ENCODE measurements at places on chromosomes 5 and 9.

- no peak for DNase-seq
Observed at GRCh38 chr5:34460496-34460895, 195.6 kb upstream of the RAI14 start.

DNA sequence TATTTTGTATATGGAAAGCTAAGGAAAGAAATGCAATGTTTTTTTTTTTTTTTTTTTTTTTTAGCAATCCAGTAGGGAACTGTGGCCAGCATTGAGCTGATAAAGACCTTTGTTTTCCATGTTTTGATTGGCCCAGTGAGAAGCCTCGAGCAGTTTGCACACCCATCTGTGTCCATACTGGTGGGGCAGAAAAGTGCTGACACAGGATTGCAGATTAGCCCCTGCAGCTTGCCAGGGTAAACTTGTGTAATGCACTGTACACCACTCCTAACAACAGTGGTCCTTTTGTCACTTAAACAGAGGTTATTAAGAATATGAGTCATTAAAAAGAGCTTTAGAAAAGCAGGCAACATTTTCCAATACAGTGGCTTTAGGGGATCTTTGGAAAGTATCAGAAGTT lies 132.8 kb upstream of the CDKN2B start:
- no peak for DNase-seq

GRCh38 chr5:35900972-35901695 lies 37.3 kb downstream of the CAPSL start:
- DNase-seq: peak; percentile 83

- DNase-seq: no peak
Observed at GRCh38 chr9:121075251-121076036, 689 bp downstream of the CNTRL start.

GRCh38 chr9:33097192-33097591 lies 20.7 kb upstream of the SMU1 start:
- no peak for DNase-seq

DNA sequence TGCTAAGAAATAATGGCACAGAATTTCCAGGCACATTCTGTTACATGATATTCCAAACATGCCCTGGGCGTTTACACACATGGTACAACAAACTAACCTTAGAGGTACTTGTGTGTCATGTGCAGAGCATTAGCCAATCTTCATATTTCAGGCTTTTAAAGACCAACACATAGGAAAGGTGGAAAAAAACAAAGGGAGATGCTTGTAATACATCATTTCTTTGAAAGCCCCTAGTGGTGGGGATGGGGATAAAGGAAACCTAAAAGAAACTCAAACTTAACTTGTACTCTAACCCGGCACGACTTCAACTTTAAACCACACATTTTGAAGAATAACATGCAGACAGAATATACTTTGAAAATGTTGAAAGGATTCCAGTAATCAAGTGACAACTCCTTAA lies 133.6 kb downstream of the PTPRD start:
- no peak for DNase-seq

DNA sequence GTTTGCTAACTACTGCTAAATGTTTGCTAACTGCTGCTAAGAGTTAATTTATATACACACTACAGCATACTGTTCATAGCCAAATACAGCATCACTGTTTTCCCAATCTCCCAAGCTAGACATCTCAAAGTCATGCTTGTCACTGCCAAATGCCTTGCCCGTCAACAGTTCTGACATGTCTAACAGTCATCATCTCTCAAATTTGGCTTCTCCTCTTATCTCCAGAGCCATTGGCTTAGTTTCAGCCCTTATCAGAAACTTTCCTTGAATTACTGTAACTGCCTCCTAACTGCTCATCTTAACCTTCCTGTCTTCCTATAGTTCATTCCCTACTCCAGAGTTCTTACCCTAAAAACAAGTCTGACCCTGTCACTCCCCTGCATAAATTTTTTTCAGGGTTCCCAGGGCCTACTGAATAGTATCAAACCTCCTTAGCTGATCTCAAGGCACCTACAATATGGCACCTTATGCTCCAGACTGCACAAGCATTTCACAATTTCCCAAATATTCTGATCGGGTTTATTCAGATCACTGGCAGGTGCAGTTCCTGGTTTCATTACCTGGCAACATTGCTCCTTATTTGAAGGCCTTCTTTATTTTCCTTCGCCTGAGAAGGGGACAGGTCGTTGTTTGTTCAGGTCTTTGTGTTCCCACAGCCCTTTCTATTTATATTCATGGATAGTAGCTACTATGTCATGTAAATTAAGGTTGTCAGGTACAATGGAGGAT lies 55.9 kb upstream of the ANKRD55 start:
- DNase-seq: no peak

GRCh38 chr5:81726297-81726696 lies 24.6 kb downstream of the SSBP2 start:
- DNase-seq: no peak

DNA sequence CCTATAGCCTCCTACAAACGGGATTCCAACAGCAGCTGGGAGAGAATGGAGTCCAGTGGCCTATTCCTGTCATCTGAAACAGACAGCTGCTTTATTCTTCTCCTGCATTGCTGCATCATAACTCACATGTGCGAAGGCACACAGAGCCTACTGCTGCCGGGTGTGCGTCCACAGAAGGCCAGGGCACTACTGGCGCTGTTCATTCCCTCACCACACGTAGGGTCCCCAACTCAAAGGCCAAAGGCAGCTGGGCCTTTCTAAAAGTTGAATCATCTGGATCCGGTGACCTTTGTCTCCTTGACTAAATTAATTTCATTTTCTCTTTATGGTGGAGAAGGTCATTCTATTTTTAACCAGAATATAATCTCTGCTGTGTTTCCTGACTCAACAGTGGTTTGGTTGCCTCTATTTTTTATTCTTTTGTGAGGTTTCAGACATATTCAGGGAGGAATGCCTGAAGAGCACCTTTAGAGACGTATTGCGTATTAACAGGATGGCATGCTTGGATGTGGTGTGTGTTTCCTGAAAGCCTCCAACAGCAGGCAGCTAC lies 10.8 kb upstream of the SPATA24 start:
- DNase-seq: no peak

- no peak for DNase-seq
Observed at GRCh38 chr5:53331463-53331862, 149.0 kb upstream of the FST start.

DNA sequence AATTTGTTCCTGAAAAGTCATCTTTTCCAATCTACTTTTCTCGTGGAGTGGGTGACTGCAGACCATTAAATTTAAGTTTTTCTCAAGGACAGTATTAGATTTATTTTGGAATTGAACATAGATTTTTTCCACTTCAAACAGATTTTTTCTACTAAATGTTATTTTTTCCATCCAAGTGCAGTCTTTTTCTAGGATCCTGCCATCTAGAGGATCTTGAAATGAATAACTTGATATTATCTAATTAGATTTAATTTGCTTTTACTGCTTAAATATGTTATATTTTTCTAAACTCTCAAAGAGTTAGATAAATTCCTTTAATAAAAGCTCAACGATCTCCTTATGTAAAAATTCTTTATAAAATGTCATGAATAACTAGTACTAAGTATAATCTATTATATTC lies 136.9 kb upstream of the PRR16 start:
- DNase-seq: no peak

DNA sequence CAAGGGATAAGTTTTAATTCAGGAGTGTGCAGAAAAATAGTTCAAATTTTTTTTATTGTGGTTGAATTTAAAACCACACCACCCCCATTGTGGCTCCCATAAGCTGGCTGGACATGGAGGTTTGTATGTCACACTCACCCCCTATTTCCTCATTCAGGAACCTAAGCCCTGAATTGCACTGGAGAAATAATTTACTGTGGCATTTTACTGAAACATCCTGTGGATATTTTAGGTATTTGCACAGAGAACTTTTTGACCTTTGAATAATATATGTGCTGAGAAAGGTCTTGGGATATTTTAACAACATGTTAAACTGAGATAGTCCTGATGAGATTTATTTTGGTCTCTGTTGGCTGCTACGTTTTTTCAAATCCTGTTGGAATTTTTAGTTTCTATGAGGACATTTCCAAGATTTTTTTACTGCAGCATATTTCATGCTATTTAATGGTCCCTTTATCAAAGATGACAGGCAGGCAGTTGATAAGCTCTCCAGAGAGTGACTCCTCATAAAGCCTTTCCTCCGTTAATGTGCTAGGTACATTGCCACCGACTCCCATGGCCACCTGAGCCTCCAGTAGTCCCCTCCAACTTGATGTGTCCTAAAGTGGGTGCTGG lies 51.2 kb upstream of the PALM2AKAP2 start:
- no peak for DNase-seq

DNA sequence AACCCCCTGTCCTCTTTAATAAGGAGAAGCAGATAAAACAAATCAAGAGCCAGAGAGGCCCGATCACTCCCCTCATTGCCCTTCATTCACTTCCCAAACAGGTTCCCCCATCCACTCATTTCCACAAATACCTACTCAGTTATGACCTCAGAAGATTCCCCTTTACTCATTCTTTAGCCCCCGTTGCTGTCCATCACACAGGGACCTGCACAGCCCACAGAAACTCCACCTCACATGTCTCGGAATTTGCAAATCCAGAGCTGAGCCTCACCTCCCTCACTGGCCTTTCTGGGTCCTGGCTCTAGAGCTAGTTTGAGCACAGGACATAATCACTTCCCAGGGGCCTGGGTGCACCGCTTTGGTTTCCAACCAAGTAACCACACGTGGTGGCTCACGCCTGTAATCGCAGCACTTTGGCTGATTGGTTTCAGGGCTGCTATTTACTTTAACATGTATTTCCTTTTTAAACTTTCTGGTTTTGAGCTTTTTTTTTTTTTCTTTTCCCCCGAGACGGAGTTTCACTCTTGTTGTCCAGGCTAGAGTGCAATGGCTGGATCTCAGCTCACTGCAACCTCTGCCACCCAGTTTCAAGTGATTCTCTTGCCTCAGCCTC lies 17.8 kb downstream of the ATP6V0E1 start:
- no peak for DNase-seq

GRCh38 chr5:159704160-159704559 lies 212.1 kb upstream of the ADRA1B start:
- DNase-seq: no peak

GRCh38 chr9:94951324-94952135 lies 225.0 kb downstream of the AOPEP start:
- no peak for DNase-seq

- DNase-seq: no peak
Observed at GRCh38 chr5:34663771-34664496, 7.8 kb downstream of the RAI14 start.

DNA sequence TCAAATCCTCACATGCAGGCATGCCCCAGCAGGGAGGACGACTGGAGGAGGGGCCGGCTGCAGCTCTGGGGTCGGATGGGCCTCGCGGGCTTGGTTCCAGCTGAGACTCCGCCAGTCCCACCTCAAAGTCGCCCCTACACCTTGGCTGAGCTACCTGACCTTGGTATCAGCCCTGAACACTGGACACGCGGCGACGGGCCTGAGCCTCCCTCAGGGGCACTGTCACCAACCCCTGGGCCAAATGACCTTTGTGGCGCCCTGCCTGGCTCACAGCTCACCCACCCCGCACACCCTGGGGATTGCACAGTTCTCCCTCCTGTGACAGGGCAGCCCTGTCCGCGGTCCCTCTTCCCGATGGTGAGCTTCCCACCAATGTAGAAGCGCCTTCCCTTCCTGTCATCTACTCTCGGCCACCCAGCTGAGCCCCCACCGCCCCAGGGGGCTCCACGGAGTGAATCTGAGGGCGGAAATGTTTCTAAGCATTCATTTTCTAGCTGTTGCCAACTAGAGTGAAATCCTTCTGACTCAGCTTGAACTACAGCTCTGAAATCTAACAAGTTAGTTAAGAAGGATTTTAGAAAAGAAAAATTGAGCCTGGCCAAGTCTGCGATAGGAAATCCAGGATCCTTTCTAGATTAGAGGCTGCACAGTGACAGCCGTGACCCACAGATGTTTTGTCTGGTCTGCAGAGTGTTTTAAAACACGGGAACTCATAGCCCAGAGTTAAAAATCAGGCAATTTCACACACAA lies 138.9 kb upstream of the PHYKPL start:
- DNase-seq: no peak

- DNase-seq: no peak
Observed at GRCh38 chr9:129617167-129617566, 3.7 kb downstream of the C9orf50 start.

DNA sequence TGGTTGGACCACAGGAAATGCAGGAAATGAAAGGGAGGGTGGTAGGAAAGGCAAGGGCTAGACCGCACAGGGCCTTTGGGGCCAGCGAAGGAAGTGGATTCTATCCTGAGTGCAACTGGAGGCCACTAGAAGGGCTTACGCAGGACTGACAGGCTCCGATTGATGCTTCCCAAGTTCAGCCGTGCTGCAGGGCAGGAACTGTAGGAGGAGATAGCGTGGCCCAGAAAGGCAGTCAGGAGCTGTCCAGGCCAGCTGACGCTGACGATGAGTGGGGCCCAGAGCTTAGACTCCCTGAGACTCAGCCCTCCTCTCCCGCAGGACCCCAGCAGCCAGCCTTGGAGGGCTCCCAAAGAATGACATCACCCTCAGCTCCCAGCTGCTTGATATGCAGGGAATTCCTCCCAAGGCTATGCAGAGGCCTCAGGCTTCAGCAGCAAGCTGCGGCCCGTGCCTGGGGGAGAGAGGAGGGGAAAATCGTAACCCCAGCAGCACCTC lies 48.8 kb downstream of the KCNIP1 start:
- DNase-seq: no peak

DNA sequence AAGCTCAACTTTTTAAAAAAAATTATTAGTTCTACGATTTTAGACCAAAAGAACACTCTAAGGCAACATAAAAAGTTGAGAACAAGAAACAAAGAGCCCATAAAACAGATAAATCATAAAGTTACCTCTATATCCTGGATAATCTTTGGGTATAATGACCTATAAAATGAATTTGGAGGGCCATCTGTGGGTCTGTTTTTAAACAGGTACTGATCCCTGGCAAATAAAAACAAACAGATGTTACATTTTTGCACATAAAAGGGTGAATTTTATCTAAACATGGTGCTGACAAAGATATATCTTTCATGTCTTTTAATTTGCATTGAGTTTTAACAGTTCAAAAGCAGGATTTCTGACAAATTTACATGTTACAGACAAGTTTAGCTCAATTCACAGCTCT lies 107.6 kb downstream of the FBXW11 start:
- DNase-seq: no peak

GRCh38 chr9:121945849-121946248 lies 147.3 kb downstream of the TTLL11 start:
- no peak for DNase-seq

GRCh38 chr9:13013991-13014883 lies 239.4 kb downstream of the LURAP1L start:
- no peak for DNase-seq

GRCh38 chr5:151280443-151280842 lies 23.1 kb downstream of the SLC36A3 start:
- DNase-seq: no peak

DNA sequence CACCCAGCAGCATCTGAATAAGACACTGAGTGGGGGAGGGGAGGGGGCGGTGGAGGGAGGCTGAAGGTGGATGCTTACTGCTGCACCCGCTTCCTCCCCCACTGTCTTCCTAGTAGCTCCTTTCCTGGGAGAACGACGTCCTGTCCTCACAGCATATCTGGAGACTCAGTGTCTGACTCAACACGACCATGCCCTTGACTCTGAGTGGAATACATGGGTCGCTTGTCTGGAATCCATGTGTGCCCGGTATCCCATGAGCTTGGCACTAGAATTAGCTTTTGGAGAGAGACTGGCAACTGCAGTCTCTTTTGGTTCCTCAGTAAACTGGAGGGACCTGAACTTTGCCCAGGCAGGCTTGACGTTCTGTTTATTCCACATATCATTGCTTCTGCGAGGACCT lies 125.4 kb upstream of the FAM120A start:
- DNase-seq: no peak
